CD4-positive, alpha-beta T cell treated with Interleukin-17A for 4 hours (primary cell): ENCODE measurements at places on chromosomes 1 and 21.
A peak's percentile ranks its signal among the peaks of the same experiment; 100 is the strongest.

- no peak for DNase-seq
These were observed 7.2 kb downstream of the GALNT2 start for GRCh38 chr1:230074270-230074669.

DNA sequence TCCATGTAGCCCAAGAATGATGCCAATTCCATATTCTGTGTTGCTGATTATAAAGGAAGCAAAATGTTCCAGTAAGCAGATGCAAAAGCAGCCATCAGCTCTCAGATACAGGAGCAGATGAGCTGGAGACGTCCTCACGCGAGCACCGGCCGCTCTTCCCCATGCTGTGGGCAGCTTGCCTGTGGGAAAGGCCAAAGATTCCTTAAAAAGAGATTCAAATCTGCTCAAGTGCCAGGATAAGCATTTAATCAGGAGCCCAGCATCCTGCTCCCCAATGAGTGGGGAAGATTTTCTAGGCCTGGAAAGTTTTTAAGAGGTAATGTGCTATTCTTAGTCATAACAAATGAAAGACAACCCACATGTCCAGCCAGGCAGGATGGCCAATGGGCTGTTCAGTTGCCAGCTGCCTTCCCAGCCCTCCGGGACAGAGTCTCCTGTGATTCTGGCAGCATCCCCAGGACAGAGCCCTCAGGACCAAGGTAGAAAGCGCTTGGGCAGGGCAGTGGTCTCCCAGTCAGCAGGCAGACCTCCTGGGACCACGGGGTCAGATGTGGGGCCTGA, 108.2 kb upstream of the TMPRSS2 start:
- DNase-seq, result no peak

DNA sequence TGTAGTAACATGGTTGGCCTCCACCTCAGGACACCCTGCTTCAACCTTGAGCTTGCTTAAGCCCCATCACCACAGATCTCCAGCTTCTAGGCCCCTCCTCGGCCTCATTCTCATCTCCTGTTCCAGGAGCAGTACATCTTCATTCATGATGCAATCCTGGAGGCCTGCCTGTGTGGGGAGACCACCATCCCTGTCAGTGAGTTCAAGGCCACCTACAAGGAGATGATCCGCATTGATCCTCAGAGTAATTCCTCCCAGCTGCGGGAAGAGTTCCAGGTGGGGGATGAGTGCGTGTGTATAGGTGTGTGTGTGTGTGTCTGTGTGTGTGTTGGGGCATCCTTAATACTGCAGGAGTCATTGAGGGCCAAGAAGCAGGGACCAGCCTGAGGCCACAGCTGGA, 79.6 kb downstream of the PTPRU start:
- no peak for DNase-seq

DNA sequence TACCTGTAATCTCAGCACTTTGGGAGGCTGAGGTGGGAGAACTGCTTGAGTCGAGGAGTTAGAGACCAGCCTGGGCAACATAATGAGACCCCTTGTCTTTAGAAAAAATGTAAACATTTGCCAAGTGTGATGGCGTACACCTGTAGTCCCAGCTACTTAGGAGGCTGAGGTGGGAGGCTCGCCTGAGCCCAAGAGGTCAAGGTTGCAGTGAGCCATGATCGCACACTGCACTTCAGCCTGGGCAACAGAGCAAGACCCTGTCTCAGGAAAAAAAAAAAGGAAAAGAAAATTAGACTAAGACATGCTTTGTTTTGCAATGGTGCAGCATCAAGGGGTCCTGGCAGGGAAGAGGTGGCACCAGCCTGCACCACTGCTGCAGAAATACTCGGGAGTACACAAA, 16.8 kb upstream of the GPR157 start:
- DNase-seq, result no peak

- DNase-seq, result no peak
These were observed 227.9 kb downstream of the KCNT2 start for GRCh38 chr1:196380316-196380715.

- no peak for DNase-seq
These were observed 402.6 kb downstream of the TTLL7 start for GRCh38 chr1:83596331-83596730.

GRCh38 chr1:51871351-51871975, 7.1 kb downstream of the NRDC start:
- DNase-seq, result no peak

DNA sequence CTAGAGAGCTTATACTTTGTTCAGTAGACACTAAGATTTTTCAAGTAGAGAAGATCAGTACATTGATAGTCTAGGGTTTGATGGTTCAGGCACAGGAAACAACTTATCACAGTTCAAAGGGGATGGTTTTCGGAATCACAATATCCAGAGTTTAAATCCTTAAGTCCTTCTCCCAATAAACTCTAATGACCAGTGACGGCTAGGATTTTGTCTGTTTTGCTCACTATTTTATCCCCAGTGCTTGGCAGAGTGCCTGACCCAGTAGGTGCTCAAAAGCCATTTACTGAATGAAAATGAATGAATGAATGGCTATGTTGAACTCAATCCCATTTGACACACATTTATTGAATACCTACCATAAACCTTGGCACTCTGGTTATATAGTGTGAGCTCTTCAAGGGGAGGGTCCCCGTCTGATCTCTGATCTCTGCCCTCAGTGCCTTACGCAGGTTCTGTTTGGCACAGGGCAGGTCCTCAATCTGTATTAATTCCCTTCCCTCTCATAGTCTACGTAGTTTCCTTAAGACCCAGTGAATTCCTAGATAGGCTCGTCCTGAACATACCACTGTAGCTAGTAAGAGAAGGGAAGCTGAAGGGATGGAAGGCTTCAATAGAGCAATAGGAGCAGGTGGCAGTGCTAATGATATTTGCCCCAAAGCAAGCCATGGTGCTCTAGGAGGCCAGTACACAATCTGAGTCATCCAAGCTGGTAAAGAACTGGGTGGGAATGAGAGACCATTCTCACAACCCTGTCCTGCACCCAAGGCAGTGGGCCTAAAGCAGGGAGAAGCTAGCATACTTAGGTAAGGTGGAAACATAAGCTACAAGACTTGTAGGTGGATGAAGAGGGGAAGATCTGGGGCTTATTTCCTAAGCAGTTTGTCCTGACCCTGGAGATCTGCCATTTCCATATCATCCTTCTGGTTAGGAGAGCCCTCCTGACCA, 53.4 kb downstream of the DMAP1 start:
- no peak for DNase-seq

DNA sequence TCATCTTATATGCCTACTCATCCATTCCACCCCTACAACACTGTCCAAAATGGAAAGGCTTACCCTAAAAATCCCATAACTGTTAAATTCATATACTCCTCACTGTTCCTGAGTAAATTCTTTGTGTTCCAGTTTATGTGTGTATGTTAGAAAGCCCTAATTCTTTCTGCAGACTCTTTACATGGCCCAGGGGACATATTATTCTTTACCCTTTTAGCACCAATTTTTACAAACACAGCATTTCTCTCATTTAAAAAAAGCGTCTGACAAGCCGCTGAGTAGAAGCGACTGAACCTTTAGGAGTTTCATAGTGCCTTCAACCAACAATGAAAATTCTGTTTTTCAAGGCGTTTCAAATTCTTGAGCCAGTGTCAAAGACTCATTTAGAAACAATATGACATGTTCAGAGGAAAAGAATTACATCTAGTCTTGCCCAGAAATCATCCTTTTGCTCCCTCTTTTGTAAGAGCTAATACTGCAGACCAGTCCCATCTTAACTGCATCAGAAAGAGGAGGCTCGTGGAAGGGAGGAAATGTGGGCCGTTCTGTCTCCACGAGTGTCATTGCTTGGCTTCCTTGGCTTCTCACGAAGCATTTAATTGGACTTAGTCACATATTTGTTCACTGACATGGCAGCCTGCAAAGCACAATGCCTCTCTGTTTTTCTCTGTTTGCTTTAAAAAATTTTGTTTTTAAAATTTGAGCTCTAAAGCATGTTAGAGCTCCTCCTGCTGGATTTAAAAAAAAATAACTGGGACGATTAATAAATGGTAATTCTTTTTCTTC, 21.3 kb upstream of the C1orf105 start:
- DNase-seq, result peak; percentile 63

DNA sequence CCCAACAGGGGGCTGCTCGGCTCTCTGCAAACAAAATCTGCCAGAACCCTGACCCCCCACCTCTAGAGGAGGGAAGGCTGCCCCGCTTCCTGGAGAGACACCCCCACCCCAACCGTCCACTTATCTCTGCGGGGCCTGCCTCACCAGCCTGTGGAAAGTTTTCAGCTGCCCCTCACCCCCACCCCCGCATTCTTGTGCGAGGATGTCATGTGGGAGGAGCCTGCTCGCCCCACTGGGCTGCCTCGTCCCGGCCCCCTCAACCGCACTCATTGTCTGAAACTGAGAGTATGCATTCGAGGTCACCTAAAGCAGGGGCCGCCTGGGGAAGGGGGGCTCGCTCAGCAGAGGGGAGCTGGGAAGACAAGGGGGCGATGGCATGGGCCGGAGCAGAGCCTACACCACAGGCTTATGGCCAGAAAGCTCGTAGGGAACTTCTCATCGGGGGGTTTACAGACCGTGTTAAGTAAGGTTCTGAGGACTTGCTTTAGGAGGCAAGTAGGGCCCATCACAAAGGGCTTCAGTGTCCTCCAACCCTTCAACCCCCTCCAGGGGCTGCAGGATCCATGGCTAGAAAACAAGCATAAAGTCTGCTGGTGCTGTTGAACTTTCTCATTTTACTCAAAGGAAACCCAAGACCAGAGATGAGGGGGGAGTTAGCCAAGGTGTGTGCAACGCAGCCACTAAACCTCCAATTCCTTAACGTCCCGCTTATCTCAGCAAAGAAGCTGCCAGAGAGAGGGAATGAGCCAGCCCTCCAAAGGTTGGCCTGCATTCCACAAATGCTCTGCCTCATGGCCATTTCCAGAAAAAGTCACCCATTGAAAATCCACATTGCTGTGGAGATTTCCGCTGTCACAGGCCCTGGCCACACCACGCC, 9.4 kb downstream of the EPHA2 start:
- no peak for DNase-seq

DNA sequence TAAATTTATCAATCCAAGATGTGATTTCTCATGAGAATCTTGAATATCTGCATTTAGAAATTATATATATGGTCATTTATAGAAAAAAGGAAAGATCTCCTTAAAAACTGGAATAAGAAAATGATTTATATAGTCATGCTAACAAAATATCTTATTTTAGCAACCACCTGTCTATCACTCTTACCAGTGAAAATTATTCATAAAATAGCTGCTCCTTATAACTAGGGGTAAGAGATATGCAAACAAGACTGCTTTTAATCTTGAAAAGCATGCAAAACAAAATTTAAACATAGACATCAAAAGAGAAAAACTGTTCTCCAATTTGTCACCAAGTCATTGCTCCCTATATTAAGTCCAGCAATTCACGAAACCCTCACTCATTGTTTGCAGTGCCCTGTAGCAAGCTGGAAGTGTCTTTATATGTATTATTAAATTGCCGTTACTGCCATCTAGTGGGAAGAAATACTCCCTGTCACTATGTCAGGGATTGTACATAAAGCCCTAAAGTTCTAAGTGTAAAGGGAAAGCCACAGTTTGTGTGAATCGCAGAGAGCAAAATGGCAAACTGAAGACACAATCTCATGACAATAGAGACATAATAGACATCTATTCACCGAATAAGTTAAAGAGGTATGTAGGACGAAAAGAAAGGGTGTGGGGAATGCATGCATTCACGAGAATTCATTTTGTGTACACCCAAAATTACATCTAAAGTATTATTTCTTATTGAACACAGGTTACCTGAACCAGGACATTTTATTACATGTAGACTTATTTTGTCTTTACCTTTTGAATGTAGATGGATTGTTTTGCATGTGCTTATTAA, 600.5 kb downstream of the USP25 start:
- no peak for DNase-seq

- DNase-seq, result no peak
These were observed 6.7 kb downstream of the MAN1A2 start for GRCh38 chr1:117373932-117374331.

GRCh38 chr1:203686091-203686632, 59.5 kb downstream of the ATP2B4 start:
- no peak for DNase-seq

DNA sequence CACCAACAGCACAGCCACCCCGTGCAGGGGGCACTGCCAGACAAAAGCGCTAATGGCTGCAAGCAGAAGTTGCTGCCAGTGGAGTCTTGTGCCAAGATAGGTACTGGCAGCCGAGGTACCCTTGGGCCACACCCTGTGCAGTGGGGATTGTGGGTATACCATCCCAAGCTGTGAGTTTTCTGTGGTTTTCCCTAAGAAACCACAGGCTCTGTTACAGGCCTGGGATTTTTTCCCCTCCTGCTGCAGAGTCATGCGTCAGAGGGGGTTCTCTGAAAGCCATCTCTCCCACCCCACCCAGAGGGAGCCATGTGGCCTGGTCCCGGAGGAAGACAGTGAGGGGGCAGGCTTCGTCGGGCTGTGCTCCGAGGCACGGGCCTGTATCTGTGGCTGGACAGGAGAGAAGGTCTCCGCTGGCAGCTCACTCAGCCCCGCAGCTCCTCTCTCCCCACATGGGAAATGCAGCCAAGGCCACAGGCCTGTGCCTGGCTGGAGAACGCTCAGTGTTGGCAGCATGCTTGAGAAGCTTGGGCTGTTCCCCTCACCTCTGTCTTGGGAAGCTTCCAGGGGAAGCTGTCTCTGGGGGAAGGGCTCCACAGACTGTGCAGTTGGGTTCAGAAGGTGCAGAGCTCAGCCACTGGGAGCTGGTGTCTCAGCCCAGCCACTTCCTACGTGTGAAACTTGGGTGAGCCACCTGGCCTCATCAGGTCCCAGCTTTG, 42.5 kb downstream of the NEK2 start:
- DNase-seq, result no peak

DNA sequence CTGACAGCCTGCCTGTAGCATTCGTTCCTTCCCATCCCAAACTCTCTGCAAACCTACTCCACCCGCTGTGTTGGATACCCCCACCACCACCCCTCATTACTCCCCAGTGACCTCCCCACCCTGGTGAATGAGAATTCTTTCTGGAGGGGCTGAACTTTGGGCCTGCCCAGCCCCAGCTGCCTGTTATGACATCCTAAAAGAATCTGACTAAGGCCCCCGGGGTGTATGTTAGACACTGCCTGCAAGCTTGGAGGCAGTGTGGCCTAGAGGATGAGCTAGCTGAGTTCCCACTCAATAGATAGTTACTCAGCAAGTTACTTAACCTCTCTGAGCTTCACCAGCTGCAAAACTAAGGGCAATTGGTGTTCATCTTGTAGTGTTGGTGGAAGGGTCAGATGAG, 110.2 kb upstream of the FGGY start:
- no peak for DNase-seq

DNA sequence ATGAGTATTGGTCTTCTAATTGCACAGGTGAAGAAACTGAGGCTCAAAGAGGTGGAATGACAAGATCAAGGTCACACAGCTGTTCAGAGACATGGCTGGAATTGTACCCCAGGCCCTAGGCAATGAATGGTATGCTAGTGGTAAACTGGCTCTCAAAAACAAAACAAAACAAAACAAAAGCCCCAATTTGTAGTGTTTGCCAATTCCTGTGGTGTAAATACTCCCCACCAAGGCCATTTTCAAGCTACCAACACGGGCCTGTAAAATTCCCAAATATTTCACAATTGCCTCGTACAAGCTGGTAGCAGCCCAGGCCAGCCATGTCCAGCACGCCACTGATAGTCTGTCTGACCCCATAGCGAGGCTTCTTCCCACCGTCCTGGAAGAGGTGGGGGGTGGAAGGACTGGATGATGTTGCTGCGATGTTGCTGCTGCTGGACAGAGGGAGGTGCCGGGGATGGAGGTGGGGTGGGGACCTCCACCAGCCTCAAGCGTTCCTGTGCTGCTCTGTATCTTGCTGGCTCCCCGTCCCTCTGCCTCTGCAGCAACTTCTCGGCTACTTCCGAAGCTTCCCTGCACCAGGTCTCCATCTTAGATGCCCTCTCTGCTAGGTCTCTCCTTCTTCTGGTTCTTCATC, 62.2 kb upstream of the RUNX3 start:
- DNase-seq, result peak; percentile 47

GRCh38 chr21:18424276-18424675, 20.7 kb upstream of the TMPRSS15 start:
- no peak for DNase-seq

GRCh38 chr1:76854255-76854654, 13.0 kb upstream of the ST6GALNAC5 start:
- no peak for DNase-seq
